Fibroblast of skin of right biceps (primary cell): ENCODE measurements at places on chromosomes 12 and 14.

DNA sequence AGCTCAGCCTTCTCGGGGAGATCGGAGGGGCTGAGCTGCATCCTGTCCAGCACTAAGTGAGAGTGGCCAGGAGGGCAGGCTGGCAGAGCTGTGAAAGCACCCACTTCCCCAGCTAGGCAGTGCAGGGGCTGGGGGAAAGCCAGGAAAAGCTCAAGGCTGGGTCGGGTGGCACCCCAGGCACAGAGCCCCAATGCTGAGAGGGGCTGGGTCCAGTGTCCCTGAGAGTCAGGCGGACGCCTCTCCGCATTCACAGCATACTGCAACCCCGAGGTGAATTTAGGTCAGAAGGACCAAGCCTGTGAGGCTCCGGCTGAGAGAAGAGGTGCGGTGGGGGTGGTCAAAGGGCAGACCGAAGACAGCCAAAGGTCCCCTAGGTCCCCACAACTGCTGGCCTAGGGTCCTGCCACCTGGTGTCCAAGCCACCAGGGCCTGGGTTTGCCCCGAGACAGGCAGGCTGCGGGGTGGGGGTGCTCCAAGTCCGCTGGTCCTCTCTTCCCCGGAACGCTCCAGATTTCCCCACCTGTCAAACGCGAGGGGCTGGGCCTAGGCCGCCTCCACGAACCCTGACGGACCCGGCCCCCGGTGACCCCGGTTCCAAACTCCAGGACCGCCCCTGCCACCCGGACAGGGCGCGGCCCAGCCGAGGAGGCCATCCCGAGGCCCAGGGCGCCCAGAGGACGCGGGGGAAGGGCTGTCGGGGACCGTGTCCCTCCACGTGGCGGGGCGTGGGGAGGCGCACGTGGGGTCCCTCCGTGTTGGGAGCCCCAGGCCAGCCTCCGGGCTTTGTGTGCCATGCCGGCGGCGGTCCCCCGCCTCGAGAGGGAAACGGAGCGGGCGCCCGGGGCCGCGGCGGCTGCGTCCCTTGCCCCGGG lies 527 bp downstream of the CAMKK2 start:
- DNase-seq, result no peak

DNA sequence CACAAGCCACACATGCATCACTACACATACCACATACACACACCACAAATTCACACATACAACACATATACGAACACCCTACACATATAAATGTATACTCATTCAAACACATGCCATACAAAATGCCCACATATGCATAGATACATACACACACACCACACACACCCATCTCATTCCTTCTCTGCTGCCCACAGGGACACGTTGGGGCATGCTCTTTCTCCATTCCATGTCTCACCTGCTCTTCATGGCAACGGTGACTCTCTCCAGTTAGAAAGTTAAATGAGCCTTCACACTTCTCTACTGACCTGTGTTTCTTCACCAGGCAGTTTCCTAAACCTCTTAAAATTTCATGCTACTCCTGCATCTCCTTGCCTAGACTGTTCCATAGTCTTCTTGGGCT lies 1194.8 kb downstream of the BCL11B start:
- DNase-seq, result no peak

DNA sequence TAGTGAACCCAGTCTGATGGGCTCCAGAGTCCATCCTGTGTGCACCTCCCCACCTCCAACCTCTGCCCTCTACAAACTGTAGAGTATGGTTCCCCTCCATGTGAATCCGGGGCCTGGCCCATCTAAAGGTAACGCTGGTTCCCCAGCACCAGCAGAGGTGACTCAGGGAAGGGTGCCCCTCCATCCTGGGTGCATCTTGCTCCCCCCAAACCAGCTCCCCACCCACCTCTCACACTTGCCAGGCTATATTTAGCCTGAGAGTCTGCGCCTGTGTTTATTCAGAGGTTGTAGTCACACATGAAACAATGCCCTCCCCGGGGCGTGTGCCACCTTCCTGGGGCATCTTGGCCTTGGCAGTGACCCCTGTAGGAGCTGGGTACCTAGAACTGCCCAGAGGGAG lies 26.2 kb downstream of the RASAL1 start:
- no peak for DNase-seq

DNA sequence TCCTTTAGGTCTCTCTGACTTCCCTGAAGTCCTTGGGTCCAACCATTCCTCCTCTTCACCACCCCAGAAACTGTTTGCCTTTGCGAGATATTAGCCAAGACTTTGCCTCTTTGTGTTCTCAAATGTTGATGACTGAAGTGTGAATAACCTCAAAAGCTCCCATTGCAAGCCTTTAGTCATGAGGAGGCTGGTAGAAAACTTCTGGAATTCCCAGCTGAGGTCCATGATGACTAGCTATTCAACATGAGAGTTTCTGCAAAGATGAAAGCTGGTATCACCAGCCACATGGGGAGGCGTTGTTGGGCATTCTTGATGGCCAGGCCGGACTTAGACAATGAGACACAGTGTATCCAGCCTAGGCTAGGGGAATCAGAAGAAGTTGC lies 111.7 kb downstream of the TBX5 start:
- peak; percentile 73 for DNase-seq

DNA sequence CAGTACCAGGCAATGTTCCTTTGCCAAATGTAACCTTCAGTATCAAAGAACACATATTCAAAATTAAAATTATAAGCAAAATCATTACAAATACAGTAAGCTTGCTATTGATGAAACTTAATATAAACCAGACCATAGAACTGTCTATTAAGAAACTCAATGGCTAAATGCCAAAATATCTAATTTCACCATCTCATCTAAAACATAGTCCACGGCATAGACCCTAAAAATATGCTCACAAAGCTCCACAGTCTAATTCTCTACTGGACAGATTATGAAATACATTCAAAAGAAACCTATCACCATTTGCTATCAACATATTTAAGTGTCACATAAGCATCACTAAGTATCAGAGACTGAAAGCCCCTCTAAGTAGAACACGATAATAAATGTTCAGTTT lies 25.2 kb downstream of the DUSP16 start:
- DNase-seq, result no peak

DNA sequence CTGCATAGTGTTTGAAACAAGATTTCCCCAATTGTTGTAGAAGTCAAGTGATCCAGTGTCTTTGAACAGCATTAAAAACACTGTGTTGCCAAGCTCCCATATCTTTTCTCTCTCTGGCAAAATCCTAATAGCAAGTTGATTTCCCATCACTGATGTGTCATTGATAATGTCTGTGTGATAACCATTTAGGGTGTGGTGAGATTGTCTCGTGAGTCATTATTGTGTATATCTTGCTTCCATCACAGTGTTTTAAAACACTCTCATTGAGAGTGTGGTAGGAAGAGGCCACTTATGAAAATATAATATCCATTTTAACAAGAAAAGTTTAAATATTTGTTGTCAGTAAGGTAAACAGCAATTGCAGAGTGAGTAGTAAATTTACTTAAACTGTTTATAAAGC lies 74.7 kb downstream of the PRORP start:
- peak; percentile 52 for DNase-seq
